ENCODE measurements at places on chromosomes 16 and 17.

- DNase-seq = no peak
Measured at GRCh38 chr16:66030036-66030435, 336.5 kb upstream of the CDH5 start.

DNA sequence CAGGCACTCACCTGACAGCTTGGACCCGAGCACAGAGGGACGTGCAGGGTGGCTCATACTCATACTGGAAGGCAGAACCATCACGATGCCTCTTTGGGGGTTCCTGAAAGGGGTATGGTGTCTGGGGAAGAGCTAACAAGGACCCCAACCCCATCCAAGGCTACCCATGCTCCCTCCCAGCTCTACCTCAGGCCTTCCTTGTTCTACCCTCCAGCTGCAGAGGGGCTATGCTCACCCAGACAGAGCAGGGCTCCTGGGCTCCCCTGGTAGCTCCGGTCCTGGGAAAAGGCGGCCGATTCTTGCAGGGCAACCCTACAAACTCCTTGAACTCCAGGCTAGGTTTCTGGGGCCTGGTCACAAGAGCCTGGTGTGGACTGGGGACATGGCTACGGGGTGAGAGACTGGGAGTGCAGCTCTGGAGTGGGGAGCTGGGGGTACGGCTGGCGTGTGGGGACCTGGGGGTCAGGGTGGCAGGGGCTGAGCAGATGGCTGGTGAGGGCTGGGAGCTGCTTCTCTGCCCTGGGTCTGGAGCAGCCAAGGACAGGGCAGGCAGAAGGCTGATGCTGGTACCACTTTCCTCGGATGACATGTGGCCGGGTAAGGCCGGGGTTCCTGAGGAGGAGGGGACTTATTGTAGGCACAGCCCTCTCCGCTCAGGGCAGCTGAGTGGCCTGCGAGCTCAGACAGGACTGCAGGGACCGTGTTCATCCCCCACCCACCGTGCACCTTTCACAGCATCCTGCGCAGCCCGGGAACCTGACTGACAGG, 2.1 kb downstream of the ACD start:
- DNase-seq = no peak

- no peak for DNase-seq
Measured at GRCh38 chr17:74852237-74853047, 7.2 kb downstream of the GRIN2C start.

DNA sequence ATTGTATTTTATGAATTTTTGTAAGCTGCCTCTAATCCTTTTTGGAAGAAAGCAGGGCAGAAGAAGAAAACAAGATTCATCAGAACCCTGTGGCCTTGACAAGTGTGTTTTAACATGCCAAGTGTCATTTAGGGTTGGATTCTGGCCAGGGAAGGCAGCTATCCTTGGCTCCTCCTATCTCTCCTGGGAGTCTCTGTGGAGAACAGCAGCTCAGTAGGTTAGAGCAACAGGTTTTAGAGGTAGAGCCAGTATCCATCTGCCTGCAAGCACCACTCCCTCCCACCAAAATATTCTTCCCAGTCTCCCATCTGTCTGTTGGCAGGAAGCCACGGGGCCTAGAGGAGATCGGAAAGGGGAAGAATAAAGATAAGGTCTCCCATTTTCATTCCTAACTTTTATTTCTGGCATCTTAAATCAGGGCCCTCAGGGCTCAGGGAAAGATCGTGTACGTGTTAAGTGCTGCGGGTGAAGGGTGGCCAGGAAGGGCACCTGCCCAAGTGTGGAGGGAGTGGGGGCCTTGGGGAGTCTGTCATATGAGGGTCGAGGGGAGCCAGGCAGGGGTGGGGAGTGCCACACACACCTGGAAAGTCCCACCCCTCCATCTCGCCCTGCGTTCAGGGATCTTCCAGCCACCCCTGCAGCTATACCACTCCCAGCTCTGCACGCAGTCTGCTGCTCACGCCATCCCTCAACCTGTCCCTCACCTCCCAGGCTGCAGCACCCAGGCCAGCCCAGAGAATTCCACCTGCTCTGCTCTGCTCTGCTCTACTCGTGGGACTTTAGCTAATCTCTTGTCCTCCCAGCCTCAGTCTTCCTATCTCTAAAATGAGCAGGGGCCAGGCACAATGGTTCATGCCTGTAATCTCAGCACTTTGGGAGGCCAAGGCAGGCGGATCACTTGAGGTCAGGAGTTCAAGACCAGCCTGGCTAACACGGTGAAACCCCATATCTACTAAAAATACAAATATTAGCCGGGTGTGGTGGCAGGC, 17.1 kb upstream of the CPSF4L start:
- DNase-seq = no peak

DNA sequence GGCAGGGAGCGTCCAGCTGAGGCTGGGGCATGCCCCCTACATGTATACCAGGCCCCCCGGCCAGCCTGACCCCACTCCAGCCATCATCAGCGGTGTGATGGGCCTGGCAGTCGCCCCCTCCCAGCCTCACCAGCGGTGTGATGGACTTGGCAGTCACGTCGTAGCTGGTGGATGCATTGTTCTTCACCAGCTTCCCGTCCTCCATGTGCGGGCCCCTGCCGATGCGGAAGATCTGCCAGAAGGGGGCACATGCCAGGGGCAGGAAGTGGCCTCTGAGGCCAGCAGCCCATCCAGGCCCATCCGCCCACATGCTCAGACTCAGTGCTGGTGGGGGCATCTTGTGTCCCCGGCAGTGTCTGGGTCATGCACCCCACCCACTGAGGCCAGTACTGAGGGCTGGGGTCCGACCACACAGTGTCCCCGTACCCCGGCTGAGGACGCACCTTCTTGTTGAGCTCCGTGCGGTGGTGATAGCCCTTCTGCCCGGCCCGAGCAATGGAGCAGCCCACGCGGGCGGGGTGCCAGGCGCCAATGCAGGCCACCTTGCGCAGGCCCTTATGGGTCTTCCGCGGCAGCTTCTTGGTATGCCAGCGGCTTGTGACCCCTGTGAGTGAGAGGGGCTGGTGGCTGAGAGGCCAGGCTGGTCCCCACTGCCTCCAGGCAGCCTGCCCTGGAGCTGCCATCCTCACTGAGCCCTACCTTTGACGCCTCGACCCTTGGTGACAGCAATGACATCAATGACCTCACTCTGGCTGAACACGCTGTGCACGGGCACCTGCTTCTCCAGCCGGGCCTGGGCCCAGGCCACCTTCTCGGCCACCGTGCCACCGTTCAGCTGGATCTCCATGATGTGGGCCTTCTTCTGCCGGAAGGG, 3.7 kb upstream of the MSRB1 start:
- DNase-seq = no peak

DNA sequence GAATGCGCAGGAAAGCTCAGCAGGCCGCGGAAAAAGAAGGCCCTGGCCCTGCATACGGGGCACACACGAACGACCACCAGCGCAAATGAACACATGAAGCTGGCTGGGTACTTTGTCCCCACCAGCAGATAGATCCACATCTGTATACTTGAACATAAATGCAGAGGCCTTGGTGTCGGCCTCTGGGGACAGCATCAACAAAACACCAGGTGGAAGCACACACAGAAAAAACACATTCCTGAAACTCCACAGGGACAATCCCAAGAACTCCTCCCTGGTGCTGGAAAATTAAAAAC, 606 bp upstream of the ZBTB4 start:
- DNase-seq = no peak

DNA sequence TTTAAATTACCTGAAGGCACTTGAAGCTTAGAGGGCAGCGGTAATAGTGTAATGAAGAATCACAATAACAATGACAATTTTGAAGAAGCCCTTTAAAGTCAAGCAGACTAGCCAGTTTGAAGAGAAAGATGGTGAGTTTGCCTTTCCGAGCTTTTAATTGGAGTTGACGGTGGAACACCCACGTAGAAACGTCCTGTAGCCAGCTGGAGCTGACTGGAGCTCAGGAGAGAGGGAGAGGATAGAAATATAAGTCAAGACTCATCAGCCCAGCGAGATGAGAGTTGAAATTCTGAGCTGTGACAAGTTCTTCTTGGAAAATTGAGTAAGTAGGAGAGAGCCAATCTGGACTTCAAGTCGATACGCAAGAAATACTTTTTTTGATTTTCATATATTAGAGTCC, 91.7 kb upstream of the CACNG3 start:
- no peak for DNase-seq

- no peak for DNase-seq
Measured at GRCh38 chr17:78748730-78749317, 33.2 kb downstream of the CYTH1 start.

GRCh38 chr17:80981062-80981902, 10.4 kb upstream of the CHMP6 start:
- DNase-seq = no peak

- no peak for DNase-seq
Measured at GRCh38 chr16:88783391-88784073, 1.5 kb downstream of the PIEZO1 start.

- no peak for DNase-seq
Measured at GRCh38 chr17:51251010-51251409, 8.8 kb downstream of the MBTD1 start.

- DNase-seq = no peak
Measured at GRCh38 chr17:61715348-61715747, 124.3 kb upstream of the NACA2 start.

- DNase-seq = no peak
Measured at GRCh38 chr17:82602487-82602886, 45.8 kb downstream of the WDR45B start.

DNA sequence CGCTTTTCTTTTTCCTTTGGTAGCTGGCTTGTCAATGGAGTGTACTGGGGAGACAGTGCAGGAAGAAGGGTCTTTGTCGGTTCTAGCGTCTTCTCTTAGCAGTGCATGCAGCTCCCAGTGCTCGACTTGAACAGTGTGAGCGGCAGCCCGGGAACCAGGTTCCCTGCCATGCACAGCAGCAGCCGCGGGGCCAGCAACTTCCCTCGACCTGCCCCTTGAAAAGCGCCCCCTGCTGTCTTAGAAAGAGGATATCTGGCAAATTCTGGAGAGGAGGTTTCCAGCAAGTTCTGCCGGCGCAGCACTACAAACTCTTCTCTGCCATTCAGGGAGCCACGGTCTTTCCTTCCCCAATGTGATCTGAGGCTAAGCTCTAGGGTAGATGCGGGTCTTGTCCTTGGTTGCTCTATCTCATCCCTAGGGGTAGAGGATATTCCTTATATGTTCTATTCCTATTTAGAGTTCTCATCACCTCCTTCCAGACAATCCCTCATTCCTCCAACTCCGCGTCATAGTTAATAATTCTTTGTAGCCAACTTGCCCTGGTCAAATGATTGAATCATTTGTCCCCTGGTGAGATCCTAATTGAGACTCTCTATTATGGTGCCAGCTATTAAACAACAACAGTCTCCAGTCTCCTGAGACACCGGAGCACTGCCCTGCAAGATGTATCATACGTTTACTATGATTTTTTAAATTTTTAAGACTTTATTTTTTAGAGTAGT, 451.3 kb downstream of the PMP22 start:
- no peak for DNase-seq

DNA sequence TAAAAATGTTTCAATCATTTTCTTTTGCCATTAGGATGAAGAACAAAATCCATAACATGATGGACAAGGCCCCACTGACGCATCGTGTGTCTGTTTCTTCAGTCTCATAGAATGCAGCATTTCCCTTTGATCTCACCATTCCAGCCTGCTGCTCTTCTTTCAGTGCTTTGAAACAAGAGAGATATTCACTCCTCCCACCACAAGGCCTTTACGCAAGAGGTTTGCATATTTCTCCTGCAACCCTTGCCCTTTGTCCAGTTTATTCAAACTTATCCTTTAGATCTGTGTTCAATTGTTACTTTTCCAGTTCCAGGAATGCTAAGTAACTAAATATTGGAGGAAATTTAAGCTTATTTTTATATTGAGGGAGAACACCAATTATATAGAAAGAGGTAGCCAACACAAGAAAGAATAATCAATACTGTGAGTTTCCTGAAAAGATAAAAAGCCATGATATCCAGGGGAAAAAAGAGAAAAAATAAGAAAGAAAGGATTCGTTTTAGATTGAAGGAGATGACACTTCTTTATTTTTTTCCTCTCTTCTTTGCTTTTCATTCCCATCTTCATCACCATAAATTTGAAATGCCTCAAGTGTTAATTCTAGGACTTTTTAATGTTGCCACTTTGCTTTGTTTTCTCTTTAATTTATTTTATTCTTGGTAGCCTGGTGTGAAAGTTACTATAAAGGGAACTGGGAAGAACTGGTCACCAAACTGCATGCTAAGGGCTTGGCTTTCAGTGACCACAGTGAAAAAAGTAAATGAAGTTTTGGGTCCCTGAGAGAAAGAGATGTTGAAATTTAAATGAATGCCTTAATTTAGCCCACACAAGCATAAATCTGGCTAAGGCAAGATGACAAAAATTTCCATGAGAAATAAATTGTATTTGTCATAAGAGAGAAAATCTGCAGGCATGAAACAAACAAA, 102.1 kb downstream of the KIF2B start:
- no peak for DNase-seq

DNA sequence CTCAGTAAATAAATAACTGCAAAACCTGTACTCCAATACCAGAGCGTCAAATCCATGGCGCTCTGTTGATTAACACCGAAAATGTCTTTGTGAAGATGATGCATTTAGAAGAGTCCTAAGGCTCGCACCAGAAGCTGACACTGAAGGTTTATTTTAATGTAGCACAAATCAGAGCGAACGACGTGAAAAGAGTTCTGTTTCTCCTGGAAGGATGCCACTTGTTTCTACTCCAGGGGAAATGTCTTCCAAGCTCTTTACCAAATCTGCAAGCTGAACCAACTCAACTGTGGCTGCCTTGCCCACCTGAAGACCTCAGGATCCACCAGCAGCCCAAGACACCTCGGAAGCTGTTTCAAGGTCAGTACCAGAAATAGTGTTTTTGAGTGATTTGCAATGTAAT, 194.4 kb upstream of the MAF start:
- no peak for DNase-seq

- DNase-seq = no peak
Measured at GRCh38 chr16:24839347-24839972, 6.3 kb upstream of the SLC5A11 start.

GRCh38 chr17:1830288-1830687, 483 bp downstream of the RPA1 start:
- DNase-seq = no peak

DNA sequence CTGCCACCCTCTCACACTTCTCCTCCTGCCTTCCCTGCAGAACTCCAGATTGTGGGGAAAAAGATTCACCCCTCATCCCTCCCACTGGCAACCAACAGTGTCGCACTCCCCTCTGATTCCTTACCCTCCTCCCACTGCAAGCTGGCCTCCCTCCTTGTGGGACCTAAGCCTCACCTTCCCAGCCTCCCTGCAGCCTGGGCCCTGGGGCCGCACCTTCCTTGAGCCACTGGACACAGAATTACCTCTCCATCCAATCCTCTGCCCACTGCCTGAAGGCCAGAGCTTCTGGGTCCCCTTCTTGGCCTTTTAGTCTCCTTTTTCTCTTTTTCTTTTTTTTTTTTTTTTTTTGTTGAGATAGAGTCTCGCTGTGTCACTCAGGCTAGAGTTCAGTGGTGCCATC, 33.9 kb downstream of the NGFR start:
- no peak for DNase-seq
